ENCODE measurements at places on chromosomes 7 and 10.

- peak; percentile 48 for DNase-seq
These were observed 220.3 kb downstream of the PHTF2 start for GRCh38 chr7:78018641-78019446.

DNA sequence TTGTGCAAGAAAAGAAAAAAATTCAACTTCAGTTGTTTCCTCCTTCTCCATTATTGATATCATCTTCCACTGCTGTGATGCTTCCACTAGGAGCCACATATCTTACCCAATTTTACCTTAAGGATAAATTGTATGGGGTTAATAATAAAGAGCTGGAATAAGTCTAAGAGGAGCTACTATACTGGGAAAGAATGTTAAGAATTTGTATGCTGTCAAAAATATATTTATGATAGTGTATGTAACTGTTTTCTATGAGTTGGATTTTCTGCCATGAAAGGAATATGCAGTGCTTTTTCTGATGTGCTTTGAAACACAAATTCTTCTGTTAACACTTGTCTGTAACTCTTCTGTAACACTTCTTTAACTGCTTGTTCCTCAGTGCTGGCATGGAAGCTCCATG is 219.1 kb downstream of the VTI1A start:
- DNase-seq: no peak

GRCh38 chr10:97518301-97519043 is 19.7 kb downstream of the UBTD1 start:
- DNase-seq: no peak

DNA sequence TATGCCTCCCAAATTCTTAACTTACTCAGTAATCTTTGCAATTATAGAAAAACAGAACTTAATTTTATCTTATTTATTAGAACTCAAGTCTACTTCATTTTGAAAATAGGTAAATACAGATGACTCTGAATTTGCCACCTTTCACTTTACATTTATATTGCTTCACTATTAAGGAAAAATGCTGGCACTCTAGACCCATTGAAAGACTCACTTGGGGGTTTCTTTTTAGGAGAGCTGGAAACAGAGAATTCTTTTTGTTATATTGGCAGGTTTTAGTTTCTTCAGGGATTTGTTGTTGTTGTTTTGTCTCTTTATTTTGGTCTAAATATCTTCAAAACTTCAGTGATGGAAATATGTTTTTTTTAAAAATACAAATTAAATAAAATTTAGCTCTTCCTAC is 111.1 kb downstream of the RUNDC3B start:
- no peak for DNase-seq

DNA sequence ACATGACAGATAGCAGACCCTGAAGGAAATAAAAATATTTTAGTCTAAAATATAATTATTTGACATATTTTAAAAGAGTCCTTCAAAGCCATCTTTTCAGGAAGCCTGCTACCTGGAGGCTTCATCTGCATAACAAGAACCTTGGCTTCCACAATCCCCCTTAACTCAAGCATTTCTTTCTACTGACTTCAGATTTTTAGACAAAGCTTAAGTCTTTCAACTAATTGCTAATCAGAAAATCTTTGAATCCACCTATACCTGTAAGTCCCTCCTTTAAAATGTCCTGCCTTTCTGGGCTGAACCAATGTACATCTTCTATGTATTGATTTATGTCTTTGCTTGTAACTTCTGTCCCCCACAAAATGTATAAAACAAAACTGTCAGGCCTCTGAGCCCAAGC is 23.5 kb upstream of the PRF1 start:
- no peak for DNase-seq

GRCh38 chr7:92987095-92987494 is 130.7 kb downstream of the SAMD9 start:
- DNase-seq: no peak

DNA sequence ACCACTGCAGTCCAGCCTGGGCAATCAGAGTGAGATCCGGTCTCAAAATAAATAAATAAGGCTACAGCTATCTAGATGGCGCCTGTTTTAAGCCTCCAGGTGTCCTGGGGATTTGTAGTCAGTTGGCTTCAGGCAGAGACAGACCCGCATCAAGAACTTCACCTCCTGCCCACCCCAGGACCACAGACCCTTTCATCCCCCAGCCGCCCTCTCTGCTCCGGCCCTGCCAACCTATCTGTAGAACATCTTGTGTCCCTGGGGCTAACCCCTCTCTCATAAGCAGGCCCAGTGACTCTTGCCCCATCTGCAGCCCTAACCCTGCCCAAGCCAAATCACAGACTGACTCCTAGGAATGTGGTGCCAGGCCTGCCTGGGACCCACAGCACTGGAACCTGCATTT is 17.9 kb downstream of the PDIA4 start:
- DNase-seq: no peak
